Hematopoietic multipotent progenitor cell treated with erythropoietin and hydrocortisone succinate and interleukin-3 and kit ligand, for 4 days (in vitro differentiated cells): ENCODE measurements at places on chromosomes 3 and 15.

GRCh38 chr15:77504306-77504705 is 83.6 kb downstream of the HMG20A start:
- DNase-seq: no peak

DNA sequence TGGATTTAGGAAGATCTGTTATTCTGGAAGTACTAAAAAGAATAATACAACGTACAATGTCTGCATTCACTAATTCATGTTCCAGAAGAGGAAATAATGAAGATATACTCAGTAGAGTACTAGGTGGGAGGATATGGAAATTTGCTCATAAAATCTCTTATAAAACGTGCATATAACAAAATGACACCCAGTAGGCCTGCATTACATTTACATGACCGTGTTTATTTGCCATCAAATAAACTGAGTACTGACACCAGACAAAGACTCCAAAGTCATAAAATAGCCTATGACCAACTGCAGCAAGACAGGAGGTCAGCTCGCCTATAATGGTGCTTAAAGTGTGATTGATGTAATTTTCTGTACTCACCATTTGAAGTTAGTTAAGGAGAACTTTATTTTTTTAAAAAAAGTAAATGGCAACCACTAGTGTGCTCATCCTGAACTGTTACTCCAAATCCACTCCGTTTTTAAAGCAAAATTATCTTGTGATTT is 60.4 kb downstream of the DCUN1D1 start:
- DNase-seq: no peak

DNA sequence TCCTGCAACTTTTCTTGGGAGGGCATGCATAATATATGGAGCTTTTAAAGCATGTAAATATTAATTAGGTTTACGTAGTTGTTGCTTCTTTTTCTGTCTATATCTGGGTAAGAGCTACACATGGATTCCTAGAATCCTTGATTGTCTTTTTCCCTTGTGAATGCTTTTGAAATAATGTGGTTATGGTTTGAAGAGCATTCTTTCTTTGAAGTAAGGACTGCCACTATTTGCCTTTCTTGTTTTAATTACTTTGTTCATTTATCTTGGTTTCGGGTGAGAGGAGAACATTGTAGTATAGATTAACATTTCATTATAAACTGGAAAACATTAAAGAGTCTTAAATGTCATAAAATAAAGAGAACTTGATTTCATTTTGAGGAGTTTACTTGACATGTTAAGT is 674.0 kb downstream of the ZBBX start:
- no peak for DNase-seq

GRCh38 chr3:194401868-194402329 is 2.8 kb upstream of the GP5 start:
- DNase-seq: peak; percentile 19

- no peak for DNase-seq
Observed at GRCh38 chr3:18752273-18752934, 327.3 kb upstream of the SATB1 start.
